ENCODE measurements at places on chromosomes 3 and 15. TPM values are rescaled to one million over a fixed set of nuclear protein-coding genes. Genes with fewer than 3 reads are reported as not detected.

DNA sequence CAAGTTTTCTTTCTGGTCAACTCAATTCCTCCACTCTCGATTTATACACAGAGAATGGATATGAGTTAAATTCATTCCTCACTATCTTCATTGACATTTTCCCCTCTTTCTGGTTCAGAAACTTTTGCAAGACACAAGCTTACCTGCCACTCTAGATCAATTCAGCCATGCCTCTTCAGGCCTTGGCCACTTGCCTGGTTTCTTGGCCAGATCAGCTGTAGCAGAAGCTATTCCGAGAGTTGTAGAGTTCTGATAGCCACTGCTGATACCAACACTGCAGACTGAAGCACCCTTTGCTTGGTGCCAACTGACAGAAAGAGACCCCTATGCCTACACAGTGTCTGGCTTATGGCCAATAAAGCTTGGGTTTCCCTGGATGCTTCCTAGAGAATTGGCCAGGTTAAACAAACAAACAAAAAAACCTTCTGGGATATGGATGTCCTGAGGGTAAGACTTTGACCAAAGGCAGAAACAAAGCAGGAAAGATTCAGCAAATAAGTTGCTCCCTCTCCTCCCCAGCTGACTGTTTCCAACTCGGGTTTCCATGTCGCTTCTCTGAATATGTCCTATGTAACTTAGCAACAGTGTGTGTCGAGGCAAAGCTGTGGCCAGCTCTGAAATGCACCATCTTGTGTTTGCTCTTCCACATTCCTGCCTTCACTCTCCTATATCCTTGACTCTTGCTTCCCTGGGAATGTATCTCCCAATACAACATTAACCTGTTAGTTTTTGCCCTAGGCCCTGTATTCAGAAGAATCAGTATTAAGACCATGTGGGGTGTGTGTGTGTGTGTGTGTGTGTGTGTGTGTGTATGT is 521.6 kb downstream of the EPHA3 start:
- no peak for ATAC-seq

Gene PLA1A
- total RNA-seq, result 1.6 TPM

GRCh38 chr3:196774848-196775422 is 35.3 kb downstream of the PAK2 start:
- no peak for ATAC-seq

GRCh38 chr15:89125088-89125826 is 37.0 kb downstream of the ABHD2 start:
- no peak for ATAC-seq

GRCh38 chr3:136624894-136625815 is 127.0 kb downstream of the STAG1 start:
- no peak for ATAC-seq

- no peak for ATAC-seq
Observed at GRCh38 chr3:157527131-157527881, 24.1 kb upstream of the VEPH1 start.

Gene LRRN1
- 0.40 TPM for total RNA-seq

- no peak for ATAC-seq
Observed at GRCh38 chr3:52406231-52406661, 38.7 kb downstream of the SEMA3G start.

Gene ISLR
- 152 TPM for total RNA-seq

- no peak for ATAC-seq
Observed at GRCh38 chr15:101129851-101130380, 121.9 kb downstream of the CHSY1 start.

- ATAC-seq, result no peak
Observed at GRCh38 chr3:73547427-73548248, 77.1 kb downstream of the PDZRN3 start.

DNA sequence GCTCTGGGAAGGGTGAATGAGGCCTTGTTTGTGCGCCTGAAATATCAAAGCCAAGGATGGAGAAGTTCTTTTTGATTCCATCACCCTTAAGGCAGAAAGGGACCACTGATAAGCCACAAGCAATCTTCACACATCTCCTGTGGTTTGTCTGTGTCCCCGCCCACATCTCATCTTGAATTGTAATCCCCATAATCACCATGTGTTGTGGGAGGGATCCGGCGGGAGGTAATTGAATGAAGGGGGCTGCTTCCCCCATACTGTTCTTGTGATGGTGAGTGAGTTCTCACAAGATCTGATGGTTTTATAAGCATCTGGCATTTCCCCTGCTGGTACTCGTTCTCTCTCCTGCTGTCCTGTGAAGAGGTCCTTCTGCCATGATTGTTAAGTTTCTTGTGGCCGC is 329.6 kb upstream of the RGMA start:
- ATAC-seq, result no peak

DNA sequence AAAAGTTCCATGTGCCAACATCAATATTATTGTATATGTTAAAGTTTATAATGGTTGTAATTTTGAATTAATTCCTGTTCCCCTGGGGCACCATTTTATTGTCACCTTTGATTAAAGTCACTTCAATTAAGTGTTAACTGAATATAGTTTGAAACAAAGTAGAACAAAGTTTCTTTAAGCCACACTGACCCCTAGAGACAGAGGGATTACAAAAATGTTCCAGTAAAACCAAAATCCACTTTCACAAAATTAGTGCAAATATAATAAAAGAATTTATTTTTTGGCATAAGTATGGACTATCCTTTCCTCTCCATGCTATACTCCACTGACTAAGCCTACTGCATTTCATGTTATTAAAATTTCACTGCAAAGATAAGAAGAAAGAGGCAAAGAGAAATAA is 123.9 kb downstream of the ZMAT3 start:
- ATAC-seq, result no peak

- no peak for ATAC-seq
Observed at GRCh38 chr15:96838081-96838480, 507.6 kb downstream of the NR2F2 start.

Gene ARPP21
- 0.15 TPM for total RNA-seq

DNA sequence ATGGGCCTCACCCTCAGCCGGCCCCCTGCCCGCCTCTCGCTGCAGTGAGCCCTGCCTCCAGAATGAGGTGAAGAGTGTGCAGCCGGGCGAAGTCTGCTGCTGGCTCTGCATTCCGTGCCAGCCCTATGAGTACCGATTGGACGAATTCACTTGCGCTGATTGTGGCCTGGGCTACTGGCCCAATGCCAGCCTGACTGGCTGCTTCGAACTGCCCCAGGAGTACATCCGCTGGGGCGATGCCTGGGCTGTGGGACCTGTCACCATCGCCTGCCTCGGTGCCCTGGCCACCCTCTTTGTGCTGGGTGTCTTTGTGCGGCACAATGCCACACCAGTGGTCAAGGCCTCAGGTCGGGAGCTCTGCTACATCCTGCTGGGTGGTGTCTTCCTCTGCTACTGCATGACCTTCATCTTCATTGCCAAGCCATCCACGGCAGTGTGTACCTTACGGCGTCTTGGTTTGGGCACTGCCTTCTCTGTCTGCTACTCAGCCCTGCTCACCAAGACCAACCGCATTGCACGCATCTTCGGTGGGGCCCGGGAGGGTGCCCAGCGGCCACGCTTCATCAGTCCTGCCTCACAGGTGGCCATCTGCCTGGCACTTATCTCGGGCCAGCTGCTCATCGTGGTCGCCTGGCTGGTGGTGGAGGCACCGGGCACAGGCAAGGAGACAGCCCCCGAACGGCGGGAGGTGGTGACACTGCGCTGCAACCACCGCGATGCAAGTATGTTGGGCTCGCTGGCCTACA is 8.5 kb downstream of the GRM2 start:
- ATAC-seq, result no peak

DNA sequence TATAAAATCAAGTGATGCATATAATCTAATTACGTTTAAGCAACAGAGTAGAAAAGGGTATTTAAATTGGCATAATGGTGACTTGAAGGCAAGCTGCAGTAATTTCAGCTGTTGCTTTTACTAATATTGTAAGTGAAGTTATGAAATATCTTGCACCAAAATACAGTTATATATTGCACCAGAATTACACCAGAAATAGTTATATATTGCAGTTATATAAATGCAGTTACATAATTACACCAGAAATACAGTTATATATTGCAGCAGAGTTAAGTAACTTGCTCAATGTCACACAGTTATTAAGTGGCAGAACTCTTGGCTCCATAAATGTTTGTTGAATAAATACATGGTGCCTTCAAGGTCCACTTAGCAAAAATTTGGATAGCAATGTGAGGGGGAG is 51.4 kb downstream of the PCOLCE2 start:
- no peak for ATAC-seq

GRCh38 chr3:172071780-172072330 is 32.5 kb downstream of the FNDC3B start:
- no peak for ATAC-seq

DNA sequence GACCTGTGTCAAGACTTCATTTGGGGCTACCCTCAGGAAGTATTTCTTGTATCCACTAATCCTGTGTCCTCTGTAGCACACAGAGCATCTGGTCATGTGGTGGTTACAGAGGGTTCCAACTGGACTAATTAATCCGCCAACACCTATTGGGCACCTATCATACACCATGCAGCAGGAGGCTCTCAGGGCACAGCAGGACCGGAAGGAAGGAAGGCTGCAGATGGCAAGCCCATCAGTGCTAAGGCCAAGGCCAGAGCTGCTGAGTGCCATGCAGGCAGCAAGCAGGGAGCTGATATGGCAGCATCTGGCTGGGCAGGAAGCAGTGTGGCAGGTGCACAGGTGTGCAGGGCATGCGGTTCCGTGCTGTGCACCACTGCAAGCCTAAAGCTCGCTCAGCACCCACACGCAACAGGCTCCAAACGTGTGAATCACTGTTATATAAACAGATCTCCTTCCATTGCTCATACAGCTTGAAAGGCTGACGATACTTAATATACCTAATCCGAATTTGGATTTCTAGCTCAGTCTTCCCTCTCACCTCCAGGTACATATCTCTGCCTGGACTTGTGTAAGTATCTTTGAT is 64.4 kb upstream of the SNRPA1 start:
- ATAC-seq, result no peak

GRCh38 chr3:46883054-46883829 is 5.7 kb downstream of the PTH1R start:
- peak; percentile 58 for ATAC-seq

DNA sequence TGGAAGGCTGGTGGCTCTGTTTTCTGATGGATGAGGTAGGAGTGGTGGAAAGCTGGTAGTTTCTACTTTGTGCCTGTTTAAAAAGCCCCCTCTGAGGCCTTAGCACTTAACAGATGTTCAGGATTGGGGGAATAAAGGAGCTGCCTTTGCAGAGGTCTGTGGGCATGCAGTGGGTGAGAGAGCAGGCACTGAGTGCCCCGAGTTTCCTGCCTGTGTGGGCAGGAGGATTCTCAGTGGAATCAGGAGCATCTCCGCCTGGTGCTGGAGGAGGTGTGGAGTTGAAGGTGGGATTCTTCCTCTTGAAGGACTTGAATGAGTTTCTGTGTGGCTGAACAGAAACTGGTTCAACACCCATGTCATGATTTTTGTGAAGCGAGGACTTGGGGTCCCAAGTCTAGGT is 74.3 kb downstream of the IGF1R start:
- ATAC-seq, result no peak

DNA sequence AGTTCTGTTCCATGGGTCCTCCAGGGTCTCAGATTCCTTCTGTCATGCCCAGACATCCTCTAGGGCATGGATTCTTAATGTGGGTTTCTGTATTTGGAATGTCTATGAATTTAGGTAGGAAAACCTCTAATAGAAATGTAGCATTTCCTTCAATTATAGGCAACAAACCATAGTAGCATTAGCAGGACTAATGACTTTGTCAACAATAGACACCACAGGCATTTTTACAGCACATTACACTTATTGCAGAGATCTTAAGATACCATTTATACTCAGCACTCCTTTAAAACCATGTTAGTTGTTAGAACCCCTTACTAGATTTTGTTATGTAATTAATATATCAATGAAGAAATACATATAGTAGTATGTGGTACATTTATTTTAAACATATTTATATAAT is 77.8 kb upstream of the TBC1D5 start:
- ATAC-seq, result no peak

- no peak for ATAC-seq
Observed at GRCh38 chr3:122101646-122102045, 46.5 kb downstream of the CD86 start.

Gene MAGEL2
- not detected for total RNA-seq

DNA sequence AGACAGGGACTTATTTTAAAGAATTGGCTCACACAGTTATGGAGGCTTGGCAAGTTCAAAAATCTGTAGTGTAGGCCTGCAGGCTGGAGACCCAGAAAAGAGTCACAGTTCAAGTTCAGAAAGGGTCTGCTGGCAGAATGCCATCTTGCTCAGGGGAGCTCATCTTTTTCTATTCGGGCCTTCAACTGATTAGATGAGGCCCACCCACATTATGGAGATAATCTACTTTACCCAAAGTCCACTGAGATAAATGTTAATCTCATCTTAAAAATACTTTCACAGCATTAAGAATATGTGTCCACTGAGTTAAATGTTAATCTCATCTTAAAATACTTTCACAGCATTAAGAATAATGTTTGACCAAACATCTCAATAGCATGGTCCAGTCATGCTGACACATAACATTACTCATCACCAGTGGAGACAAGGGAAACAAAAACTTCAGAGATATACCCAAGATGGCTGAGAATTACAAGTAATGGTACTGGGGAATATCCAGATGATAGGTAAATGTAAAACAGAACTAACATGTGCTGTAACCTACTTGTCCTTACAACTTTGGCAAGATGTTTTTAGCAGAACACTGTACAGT is 74.3 kb upstream of the STAC start:
- ATAC-seq, result no peak

Data from gastroesophageal sphincter (tissue), 4 donors.